ENCODE measurements at places on chromosomes 1 and 21.
A peak's percentile ranks its signal among the peaks of the same experiment; 100 is the strongest.

DNA sequence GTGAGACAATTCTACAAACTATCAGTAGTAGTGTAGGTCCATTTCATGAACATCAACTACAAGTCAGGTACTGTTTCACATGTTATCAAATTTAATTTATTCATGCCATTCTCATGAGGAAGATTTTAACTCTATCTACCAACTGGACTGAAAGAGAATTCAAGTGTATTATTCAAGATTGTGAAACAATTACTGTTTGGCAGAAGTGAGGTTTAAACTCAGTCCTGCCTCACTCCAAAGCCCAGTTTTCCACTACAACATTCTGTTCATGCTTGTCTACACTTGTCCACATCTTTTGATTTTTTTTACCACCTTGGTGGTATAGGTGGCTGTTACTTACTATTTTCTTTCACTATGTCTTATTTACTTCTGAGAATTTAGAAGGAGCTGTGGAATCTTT lies 272.9 kb downstream of the TGFB2 start:
- no peak for DNase-seq

DNA sequence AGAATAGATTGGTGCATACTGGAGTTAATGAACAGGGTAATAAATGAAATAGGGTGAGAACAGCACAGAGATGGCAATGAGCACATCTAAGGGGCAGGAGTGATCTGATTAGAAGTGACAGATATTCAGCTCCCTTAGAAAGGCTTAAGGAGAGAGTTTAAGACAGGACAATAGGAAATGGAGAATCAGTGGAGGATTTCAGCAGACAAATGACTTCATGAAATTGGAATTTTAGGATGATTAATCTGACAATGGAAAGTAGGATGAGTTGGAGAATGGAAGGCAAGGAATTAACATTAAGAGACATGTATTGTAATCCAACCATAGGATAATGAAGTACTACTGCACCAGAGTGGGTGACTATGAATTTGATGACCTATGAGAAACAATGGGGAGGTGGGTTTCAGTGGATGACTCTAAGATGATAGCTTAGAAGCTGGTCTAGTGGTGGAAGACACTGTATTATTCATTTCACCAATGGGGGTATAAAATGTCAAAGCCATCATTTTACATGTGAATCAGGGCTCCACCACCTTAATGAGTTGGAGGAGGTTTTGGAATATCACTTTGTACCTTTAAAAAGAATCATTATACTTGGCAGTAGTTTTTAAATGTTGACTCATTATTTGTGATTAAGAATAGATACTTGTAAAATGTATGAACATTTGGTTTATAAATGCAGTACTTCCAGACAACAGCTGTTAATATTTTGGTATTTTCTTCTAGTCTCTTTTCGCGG lies 139.1 kb downstream of the PLA2G4A start:
- no peak for DNase-seq

DNA sequence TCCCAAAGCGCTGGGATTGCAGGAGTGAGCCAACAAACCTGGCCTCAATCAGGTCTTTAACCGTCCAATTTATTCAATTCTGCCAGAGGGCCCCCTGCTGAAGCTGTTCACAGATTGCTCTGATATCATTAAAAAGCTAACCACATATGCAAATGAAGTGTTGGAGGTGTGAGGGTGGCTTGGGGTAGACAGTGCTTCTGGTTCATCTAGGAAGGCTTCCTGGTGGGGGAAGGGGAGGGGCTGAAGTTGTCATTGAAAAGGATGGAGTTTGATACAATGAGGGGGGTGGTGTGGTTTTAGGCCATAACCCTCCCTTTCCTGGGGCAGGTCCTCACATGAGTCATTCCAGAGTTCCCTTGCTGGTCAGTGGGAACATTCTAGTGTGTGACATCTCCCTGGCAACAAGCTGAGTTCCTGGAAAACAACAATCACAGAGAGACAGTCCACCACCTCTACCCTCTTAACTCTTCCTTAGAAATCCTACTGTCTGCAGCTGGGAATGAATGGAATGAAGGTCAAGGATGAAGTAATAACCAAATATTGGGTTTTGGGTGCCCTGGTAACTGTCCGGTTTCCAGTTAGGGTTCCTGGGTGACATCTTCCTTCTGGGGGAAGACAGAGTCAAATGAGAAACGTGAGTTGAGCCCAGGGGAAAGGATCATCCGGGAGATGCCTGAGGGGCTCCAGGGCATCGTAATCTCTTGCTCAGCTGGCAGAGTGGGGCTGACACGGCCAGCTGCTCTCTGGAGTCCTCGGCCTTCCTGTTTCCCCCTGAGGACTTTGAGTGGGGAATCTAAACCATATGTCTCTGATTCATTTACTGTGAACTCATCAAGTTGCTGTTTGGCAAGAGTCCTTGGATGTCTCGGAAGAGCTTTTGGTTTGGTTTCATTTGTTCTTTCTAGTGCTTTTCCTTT lies 32.2 kb downstream of the BATF3 start:
- DNase-seq, result no peak

GRCh38 chr1:180579961-180580611 lies 21.3 kb downstream of the OVAAL start:
- no peak for DNase-seq

- no peak for DNase-seq
These were observed 223.0 kb downstream of the PTBP2 start for GRCh38 chr1:96944432-96945092.

GRCh38 chr1:208269338-208269666 lies 25.1 kb upstream of the PLXNA2 start:
- DNase-seq, result no peak

GRCh38 chr1:160179336-160179735 lies 11.0 kb upstream of the CASQ1 start:
- DNase-seq, result no peak

- DNase-seq, result no peak
These were observed 67.1 kb upstream of the DESI2 start for GRCh38 chr1:244585867-244586266.

- no peak for DNase-seq
These were observed 177.4 kb downstream of the LBR start for GRCh38 chr1:225250432-225250831.

DNA sequence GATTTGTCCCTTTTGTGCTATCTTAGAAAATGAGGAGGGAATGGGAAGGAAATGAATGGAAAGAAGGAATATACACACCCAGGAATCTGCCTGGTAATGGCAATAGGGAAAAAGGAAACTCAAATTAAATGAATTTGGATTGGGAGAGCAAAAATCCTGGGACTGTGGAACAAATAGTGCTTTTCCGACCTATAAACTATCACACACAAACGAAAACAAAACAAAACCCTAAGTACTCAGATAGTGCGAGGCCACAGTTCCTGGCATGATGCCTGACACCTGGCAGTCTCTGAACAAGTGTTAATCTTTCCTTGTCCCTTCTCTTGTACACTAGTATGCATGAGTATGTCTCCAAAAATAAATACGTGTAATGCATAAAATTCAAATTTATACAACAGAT lies 319.8 kb upstream of the SPAG17 start:
- no peak for DNase-seq

DNA sequence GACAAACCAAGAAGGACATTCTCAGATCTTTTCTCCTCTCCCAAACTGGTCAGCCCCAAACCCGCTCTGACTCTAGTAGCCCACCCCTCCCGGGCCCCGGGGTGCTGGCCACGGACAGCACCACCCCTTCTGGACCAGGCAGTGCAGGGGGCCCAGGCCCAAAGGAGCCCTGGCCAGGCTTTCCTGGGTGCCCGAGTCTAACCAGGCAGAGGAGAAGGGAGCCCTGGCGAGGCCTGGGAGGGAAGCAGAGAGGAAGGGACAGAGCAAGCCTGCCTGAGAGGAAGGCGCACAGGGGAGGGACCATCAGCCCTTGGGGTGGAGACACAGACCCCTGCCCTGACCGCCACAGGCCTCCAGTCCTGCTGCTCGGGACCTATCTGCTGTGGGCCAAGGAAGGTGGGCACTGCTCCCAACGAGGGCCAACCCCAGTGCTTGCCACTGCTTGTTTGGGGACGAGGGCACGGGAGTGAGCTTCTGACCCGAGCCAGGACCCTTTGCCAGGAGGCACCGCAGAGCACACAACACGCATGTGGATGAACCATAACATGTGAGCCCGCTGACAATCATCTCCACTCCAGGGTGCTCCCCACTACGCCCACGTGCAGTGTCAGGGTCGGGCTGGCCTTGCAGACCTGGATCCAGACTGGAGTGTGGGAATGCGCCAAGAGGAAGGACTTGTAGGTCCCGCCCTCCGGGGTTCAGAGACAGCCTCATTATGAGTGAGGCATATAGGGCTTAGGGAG lies 57.6 kb downstream of the KCNAB2 start:
- DNase-seq, result no peak

DNA sequence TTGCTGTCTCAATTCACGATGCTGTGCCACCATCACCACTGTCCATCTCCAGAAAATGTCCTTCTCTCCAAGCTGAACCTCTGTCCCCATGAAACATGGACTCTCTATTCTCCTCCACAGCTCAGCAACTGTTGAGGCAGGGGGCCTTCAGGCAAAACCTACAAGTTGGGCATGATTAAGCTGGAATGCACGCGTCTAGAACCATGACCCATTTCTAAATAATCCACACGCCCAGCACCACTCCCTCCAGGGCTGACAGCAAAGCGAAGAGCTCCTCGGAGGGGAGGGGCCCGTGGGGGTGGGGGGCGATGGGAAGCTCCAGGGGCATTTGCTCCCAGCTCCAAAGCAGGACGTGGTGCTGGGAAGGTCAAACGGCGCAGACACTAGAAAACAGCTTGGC lies 3.3 kb upstream of the HES5 start:
- no peak for DNase-seq

- no peak for DNase-seq
These were observed 342.0 kb downstream of the SIPA1L2 start for GRCh38 chr1:232287676-232288569.

GRCh38 chr1:23757812-23758211 lies 14.5 kb downstream of the ELOA start:
- no peak for DNase-seq

DNA sequence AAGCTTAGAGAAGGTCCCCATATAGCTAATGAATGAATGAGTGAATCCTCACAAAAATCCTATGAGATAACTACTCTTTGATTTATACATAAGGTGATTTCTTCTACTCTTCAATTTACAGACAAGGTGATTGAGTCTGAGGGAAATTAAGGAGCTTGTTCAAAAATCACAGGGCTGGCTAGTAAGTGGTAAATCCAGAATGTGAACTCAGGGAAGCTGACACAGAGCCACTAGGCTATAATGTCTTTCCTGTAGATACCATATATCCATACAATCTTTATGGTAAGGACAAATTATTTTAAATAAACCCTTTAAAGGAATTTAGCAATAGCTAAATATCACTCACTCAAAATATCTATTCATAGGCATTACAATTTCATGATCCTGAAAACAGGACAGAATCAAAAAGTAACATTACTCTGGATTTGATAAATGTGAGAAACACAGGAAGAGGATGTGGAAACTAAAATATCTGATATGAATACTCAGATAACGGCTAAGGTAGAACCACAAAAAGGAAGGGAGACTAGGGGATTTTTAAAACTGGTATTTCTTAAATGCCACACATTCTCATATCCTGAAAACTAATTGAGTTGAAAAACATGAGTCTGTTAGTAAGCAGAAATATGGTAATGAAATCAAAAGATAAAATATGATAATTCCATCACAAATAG lies 108.2 kb downstream of the NBPF12 start:
- no peak for DNase-seq

- DNase-seq, result no peak
These were observed 32.5 kb downstream of the DHCR24 start for GRCh38 chr1:54854381-54855020.

- no peak for DNase-seq
These were observed 144.0 kb upstream of the CXADR start for GRCh38 chr21:17368748-17369363.

DNA sequence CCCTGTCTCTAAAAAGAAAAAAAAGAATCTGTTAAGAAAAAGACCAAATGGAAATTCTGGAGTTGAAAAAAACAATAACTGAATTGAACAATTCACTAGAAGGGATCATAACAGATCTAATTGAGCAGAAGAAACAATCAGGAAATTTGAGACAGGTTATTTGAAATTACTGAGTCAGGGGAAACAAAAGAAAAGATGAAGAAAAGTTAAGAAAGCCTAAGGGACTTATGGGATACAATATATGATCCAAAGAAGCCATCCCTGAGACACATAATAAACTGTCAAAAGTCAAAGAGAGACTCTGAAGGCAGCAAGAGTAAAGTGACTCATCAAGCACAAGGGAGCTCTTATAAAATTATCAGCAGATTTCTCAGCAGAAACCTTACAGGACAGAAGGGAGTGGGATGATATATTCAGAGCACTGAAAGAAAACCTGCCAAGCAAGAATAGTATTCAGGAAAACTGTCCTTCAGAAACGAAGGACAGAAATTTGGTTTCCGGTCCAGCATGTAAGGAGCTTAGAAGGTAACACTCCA lies 44.5 kb downstream of the SLC2A1 start:
- DNase-seq, result no peak

- DNase-seq, result peak; percentile 21
These were observed 68.3 kb upstream of the SIM2 start for GRCh38 chr21:36630485-36631206.

- no peak for DNase-seq
These were observed 8.4 kb upstream of the SERPINC1 start for GRCh38 chr1:173925306-173926242.

GRCh38 chr1:30196872-30197638 lies 526.3 kb downstream of the MATN1 start:
- DNase-seq, result no peak

DNA sequence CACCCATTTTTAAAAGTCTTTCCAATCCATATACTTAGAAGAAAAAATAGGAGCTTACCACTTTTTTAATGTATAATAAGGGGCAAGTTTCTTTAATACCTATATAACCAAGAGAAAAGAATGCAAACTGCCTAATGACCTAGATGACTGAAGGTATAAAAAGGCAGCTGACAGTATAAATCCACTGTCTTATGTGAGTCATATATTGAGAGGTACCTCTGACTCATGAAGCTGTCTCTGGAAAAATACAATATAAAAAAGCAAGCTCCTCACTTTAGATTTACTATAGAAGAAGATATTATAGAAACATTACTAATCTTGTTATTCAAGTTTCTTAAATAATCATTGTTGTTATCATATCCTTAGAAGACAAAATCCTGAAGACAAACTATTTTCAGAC lies 144.2 kb downstream of the VAV3 start:
- no peak for DNase-seq

DNA sequence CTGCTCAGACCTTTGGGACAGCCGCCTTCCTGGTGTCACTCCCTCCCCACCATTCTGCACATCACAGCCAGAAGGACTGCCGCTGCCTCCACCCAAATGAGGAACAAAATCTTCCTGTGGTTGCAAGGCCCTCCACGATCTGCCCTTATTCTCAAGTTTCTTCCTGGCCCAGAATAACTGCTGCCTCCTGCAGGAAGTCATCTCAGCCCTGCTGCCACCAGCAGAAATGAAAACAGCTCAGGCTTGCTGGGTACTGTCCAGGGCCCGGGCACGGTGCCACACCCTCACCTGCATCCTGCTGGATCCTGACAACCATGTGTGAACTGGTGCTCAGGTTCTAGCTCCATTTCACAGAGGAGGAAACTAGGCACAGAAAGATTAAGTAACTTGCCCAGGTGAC lies 2.8 kb downstream of the CLDN19 start:
- no peak for DNase-seq

Measured in stimulated activated CD4-positive, alpha-beta T cell treated with anti-CD3 and anti-CD28 coated beads, Interleukin-1b, Interleukin-23, amount 100 ng/mL, for 1 hour (primary cell).